ENCODE measurements at places on chromosomes 11 and 22.

GRCh38 chr11:33694346-33695050, 6.1 kb downstream of the C11orf91 start:
- DNase-seq, result no peak

DNA sequence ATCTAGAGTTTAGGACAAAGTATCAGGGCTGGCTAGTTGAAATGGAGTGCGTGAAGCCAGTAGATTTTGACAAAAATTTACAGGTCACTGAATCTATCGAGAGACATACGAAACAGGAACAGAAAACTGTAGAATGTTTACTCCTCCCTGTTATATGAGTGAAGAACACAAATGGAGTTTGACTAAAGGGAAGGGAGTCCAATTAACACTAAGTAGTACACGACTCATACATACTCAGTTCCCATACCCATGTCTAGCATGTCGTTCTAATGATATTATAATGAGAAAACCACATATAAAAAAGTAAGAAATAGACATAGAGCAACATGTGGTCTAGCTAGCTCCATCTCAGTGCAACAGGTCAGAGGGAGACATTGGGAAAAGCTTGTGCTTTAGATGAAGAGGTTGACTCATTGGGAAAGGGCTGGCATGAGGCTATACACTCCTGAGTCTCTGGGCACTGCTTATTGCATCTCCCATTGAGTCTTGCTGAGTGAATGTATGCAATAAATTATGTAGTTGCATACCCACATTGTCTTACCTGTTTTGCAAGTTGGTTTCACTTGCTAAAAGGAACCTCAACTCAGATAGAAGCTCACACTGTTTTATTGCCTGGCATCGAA, 43.5 kb downstream of the CD44 start:
- no peak for DNase-seq

GRCh38 chr11:95003716-95004115, 21.3 kb upstream of the KDM4E start:
- DNase-seq, result no peak

GRCh38 chr11:7019500-7020182, 505 bp downstream of the ZNF214 start:
- DNase-seq, result no peak

GRCh38 chr22:35322126-35322525, 22.4 kb downstream of the TOM1 start:
- DNase-seq, result no peak

DNA sequence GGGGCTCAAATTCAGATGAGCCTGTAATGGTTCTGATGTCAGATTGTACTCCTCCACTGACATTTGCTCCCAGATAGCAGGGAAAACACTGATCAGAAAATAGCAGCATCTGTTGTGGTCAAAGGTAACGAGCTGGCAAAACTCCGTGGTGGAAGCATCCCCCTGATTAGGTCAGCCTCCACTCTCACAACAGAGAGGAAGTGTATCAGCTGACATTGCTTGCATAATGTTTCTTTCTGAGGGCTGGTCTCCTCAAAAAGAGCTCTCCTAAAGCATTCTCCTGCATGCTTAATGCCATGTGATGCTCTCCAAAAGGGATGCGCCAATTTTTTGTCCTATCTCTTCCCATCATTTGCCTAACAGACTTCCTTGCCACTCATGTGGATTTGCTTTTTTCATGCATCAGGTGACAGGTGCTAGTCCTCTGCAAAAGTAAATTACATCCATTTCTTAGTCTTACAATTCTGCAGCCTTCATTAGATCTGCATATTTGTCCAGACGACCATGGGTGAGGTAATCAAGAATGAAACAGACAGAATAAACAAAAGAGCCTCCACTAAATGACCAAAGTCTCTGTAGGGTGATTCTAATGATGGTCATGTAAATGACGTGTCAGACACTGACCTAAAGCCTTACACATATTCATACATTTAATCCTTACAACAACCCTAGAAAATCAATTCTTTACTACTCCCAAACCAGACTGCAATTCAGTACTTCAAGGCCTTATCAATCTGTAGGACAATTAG, 6.4 kb upstream of the TENM4 start:
- no peak for DNase-seq

DNA sequence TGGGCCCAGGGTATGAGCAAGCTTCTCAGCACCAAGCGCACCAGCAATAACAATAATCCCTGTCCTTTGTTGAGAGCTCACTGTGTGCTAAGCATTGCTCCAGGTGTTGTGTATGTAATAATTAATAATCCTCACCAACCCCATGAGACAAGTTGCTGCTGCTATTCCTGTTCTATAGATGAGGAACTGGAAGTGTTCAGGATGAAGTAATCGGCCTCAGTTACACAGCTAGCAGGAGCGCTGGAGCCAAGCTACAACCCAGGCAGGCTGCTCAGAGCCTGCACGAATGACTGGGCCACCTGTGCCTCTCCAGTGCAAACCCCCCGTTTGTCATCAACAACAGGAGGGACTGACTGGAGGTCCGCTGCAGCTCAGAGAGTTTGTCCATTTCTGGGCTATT, 35.2 kb upstream of the CECR2 start:
- DNase-seq, result no peak

DNA sequence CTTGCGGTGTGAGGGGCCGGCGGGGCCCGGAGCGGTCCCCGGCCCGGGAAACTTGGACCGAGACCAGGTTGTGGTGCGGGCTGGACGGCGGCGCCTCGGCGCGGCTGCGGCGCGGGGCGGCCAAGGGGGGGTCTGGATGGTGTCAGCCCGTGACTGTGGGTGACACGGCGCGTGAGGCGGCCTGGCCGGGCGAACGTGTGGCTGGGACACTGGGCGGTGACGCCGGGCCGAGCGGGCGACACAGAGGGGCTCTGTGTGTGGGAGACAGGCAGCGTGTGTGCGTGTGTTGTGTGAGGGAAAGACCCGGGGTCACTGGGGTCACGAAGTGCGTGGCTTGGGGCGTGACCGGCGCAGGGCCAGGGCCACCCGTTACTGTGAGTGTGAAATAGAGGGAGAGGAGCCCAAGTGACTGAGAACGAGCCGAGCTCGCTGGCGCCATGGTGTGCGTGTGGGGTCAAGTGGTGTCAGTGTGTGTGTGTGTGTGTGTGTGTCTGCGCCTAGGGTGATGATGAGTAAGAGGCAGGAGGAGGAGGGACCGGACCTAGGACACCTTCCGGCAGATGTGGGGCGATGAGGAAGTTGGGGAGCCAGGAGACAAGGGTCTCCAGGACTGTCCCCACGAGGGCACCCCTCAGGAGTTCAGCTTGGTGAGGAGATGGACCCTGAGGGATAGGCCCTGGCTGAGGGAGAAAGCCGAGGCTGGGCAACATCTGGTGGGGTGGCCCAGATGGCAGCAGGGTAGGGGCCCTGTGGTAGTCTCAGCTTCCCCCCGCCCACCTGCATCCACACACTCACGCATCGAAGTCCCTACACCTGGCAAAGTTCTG, 817 bp downstream of the RELT start:
- peak; percentile 74 for DNase-seq

GRCh38 chr11:126914941-126915340, 85.6 kb downstream of the KIRREL3 start:
- no peak for DNase-seq

DNA sequence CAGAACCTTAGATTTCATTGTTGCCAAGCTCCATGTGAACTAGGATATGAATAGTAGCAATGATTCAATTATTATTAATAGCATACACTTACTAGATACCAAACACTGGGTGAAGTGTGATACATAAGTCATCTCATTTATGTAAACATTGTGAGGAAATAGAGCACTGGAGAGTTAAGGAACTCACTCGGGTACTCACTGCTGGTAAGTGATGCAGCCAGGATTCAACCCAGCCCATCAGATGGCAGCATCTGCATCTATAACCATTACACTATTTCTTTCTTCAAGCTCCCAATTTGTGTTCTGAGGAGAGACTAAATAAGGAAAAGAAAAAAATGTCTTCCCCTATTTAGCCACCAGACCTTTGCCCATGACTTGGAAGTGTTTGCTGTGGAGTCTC, 10.2 kb upstream of the ALG8 start:
- no peak for DNase-seq

DNA sequence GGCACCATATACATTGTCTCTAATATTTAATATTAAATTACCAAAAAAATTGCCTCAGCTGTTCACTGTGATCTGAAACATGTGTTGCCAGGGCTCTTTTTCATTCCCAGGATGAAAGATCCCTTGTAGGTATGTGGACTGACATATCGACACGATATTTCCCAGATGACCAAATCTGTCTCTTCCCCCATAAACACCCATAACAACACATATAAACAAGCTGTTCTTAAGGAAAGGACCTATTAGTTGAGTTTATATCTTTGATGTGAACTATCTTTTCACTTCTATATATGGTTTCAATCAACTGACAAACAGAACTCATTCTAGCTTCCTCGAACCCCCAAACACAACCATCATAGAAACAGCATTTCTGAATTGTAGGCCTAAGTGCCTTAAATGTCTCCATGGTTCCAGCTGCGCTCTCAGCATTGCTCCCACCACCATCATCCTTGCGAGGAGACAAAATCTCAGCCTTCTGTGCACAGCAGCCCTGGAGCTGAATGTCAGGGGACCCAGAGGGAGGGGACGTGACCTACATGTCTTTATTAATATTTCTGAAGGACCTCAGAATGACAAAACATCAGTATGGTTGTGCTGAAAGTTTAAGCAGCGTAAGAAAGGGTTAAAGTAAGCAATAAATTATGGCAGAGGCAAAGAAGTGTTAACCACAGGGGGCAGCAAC, 67.0 kb downstream of the ETS1 start:
- DNase-seq, result no peak

DNA sequence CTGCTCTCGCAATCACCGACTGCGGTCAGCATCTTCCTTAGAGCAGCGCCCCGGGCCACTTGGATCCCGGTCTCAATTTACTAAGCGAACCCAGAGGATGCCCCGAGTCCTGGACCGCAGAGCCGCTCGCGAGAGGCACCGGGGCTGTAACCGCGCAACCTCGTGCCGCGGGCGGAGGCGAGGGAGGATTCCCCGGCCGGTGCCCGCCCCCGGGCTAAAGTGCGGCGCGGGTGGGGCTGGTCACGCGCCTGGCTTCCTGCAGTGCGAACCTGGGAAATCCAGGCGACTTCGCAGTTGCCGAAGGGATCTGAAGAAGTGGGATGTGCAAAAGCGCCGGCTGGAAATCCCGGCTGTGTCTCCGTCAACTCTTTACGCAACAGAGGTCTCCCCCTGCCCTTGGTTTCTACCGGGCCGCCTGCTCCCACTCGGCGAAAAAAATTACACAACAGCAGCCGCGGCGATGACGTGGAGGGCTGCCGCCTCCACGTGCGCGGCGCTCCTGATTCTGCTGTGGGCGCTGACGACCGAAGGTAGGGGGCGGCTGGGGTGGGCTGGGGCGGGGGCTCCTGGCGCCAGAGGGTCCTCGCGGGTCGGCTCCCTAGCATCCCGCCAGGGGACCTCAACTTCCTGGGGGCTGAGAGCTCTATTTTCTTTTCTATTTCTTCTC, at the start of gene NCR3LG1:
TSS of gene NCR3LG1 (plus strand) at position 291 of the 667 bp plus-strand sequence. CDS start at position 461, 170 bp downstream.
- DNase-seq, result peak; percentile 44

DNA sequence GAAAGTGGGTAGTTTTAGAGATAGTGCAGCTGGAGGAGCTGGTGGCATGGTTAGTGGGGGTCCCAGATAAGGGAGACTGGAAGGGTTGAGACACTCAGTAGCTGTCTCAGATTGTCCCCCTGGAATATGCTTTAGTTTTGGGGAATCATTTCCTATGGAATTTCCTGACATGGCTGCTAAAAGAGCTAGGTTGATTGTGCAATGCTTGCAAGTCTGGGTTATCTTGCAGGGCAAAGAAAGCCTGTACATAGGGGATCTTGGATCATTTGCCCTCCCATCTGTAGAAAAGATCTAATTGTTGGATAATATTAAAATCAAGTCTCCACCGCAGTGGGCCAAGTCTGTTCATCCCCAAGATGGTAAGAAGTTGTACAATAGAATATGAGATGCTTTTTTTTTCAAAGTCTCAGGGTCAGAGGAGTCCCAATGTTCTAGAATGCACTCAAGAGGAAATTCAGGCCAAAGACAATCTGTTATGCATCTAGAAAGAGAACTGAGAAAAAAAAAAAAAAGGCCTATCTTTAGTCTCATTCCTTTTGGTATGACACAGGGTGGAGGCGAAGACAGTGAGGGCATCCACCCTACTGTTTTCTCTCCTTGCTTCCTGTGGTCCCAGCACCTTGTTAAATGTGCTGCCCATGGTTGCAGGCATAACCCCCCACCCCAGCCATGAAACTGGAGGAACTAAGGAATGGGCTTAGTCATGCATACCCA, 20.2 kb downstream of the MS4A6E start:
- no peak for DNase-seq

DNA sequence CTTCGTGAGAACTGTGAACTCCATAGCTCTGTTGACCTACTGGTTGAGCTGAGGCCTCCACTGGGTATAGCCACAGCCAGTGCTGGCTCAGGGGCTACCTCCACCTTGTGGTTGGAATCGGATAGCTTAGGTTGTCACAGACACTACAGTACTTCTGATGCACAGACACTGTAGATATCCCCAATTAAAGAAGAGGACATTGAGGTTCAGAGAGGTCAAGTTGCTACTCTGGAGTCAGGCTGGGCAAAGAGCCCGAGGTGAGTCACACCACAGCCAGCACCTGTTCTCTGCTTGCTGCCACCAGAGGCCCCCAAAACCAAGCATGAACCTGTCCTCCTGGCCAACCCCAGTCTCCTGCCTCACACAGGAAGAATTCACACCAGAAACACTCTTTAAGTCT, 5.4 kb downstream of the UFD1 start:
- no peak for DNase-seq

DNA sequence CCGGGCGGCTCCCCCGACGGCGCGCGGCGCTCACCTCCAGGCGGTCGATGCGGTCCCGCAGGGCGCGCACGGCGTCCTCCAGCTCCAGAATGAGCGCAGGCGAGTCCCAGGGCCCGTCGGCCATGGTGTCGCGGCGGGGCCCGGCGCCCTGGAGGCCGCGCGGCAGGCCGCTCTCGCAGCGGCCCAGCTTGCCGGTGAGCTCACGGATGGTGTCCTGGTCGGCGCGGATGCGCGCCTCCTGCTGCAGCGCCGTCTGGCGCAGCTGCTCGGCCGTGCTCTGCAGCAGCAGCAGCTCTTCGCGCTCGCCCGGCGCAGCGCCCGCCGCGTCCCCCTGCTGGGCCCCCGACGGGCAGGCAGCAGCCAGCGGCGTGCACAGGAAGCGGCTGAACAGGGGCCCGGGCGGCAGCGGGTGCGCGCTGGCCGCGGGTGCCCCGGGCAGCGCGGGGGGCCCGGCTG, 599 bp downstream of the NPTXR start:
- peak; percentile 72 for DNase-seq

DNA sequence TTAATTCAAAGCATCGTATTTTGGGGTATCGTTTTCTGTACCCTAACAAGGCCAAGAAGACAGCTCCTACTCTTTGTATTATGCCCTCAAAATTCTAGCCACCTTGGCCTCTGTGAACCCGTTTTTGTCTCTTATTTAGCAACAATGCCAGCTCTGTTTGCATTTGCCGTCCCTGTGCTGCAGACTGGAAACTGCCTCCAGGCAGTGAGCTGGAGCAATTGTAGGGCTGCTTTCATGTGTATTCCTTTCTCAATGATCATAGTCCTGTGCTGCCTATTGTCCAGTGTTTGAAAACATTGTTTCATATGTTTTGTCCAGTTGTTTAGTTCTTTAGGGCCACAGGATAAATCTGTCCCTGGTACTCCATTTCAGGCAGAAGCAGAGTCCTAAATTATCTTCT, 19.9 kb upstream of the BACE1-AS start:
- DNase-seq, result no peak
